ENCODE measurements at places on chromosomes 1 and 21.

GRCh38 chr1:12548973-12549459 lies 69.0 kb downstream of the DHRS3 start:
- DNase-seq: no peak

GRCh38 chr1:9900142-9901043 lies 9.7 kb downstream of the CTNNBIP1 start:
- DNase-seq: no peak

DNA sequence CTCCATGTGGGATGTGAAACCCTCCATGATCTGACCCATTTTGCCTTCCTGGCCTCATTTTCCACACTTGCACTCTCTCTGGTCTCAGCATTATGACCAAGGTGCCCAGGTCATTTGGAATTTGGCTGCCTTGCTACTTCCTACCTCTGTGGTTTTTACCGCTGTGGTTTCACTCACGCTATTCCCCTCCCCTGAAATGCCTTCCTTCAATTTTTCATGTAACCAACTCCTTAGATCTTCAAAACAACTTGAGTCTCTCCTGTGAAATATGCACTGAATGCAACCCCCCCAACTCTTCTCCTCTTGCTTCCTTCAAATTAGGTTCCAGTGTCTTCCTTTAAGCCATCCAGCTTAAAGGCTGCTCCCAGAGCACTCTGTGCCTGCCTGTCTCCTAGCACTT lies 50.1 kb downstream of the PHC2 start:
- DNase-seq: peak; percentile 15

DNA sequence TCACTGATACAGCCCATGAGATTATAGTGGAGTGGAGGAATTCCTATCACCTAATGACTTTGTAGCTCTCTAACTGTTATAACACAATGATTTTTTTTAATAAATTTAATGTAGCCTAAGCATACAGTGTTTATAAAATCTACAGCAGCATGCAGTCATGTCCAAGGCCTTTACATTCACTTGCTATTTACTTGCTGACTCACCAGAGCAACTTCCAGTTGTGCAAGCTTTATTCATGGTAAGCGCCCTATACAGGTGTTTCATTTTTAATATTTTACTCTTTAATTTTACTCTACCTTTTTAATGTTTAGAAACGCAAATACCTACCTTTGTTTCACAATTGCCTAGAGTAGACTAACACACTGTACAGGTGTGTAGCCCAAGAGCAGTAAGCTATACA lies 1652.2 kb downstream of the BRINP3 start:
- DNase-seq: no peak

DNA sequence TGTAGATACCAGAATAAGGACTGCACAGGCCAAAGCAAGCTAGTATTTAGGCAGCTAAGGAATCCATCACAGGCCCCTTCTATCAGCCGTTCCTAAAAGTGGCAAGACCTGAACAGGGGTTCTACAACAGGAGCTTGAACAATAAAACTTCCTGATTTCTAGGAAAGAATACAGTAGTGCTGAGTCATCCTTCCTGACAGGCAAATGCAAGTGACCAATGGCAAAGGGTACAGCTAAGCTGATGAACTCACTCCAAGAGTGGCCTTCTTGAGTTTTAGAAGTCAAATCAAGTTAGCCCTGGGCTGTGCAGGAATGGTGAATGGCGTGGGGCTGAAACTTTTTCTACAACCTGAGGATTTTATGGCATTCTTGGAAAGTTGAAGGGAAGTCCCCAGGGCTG lies 112.9 kb downstream of the GREM2 start:
- DNase-seq: peak; percentile 94

- no peak for DNase-seq
These were observed 14.4 kb upstream of the SAMSN1 start for GRCh38 chr21:14560555-14560954.

GRCh38 chr21:26171258-26172100 lies 909 bp upstream of the APP start:
- DNase-seq: no peak

GRCh38 chr1:206790502-206791250 lies 18.4 kb upstream of the IL10 start:
- no peak for DNase-seq

GRCh38 chr1:219090607-219091006 lies 83.1 kb upstream of the LYPLAL1 start:
- no peak for DNase-seq

- DNase-seq: no peak
These were observed 150.5 kb downstream of the RPS6KC1 start for GRCh38 chr1:213201380-213202155.

DNA sequence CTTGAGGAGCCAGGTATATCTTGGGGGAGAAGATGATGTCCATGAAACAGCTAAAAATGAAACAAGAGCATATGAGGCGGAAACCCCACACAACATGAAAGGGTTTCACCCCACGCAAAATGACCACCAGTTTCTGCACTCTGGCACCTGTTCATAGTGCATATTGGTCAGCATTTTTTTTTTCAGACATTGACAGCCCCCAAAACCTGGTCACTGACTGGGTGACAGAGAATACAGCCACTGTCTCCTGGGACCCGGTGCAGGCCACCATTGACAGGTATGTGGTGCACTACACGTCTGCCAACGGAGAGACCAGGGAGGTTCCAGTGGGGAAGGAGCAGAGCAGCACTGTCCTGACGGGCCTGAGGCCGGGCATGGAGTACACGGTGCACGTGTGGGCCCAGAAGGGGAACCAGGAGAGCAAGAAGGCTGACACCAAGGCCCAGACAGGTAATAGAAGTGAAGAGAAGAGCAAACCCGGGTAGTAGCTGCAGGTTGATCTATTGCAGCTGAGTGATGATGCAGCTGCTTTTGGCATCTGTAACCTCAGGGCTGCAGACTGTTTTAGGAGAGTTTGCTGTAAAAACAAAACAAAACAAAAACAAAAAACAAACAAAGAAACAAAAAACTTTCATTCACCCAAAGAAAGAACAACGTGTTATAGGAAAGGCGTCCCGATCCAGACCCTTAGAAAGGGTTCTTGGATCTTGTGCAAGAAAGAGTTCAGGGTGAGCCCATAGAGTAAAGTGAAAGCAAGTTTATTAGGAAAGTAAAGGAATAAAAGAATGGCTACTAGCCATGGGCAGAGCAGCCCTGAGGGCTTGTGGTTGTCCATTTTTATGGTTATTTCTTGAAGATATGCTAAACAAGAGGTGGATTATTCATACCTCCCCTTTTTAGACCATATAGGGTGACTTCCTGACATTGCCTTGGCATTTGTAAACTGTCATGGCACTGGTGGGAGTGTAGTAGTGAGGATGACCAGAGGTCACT lies 51.0 kb downstream of the TNN start:
- DNase-seq: peak; percentile 47

GRCh38 chr1:160046494-160047110 lies 14.8 kb upstream of the PIGM start:
- DNase-seq: peak; percentile 59

DNA sequence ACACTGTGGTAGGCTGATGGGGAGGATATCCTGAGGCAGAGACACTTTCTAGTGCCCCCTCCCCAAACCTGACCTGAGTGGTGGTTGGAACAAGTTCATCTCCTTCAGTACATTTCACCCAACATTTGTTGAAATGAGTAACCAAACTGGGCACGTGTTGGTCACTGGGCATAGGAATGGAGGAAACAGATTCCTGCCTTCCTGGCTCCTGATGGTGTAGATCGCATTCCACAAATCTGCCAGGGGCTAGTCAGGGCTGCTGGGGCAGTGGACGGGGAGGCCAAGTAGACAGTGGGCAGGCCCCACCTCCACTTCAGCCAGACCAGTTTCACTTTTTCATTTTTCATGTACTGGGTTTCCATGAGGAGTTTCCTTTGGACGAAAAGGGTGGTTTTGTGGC lies 16.5 kb upstream of the ALX3 start:
- DNase-seq: no peak

DNA sequence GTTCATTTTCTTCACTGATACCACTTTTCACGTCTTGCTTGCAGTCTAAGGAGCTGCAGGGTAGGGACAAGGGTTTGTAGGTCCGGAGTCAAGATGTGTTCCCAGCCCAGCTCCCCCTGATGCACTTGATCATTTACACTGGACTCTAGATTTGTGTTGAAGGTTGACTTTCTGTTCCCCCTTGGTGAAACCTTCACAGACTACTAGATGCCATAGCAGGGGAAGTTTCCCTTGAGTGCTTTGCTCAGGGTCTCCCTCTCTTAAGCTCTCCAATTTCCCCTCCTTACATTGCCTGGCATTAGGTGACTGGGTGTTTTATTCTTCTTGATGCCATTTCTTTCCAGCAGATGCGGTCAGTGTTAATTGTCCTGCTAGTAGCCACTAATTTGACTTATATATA lies 8.0 kb upstream of the RAB3GAP2 start:
- DNase-seq: no peak

DNA sequence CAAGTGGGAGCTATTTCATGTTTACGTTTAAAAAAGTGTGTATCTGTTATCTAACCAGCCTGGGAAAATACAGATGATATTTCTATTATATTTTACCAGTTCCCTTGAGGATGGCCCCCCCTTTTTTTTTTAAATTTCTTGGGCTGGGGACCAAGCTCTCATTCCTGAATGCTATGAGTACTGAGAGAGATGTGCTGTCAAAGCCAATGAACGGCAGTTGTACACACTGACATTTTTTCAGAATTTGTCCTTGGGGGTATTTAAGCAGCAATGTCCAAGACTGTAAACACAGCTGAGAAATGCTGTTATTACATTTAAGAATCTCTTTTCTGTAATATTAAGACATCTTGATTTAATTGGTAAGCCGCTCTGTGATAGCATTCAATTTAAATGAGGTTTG lies 177.9 kb downstream of the ST6GALNAC3 start:
- DNase-seq: no peak

DNA sequence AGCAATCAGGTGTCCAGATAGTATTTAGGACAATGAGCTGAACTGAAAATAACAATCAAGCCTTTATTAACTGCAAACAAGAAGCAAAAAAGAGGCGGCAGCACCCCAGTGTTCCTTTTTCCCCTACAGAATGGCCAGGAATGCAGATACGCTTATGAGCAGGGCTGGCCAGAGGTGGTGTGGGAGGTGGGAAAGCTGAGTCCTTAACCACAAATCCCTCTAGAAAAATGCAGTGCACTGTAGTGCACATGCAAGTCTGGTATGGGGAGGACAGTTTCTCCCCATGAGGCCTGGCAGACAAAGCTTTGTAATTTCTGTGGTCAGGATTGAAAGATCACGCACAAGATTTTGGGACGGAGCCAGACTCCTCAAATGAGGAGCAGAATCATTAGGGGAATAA lies 10.7 kb upstream of the IFNAR1 start:
- no peak for DNase-seq

GRCh38 chr1:98267423-98267822 lies 346.6 kb upstream of the DPYD start:
- DNase-seq: no peak

DNA sequence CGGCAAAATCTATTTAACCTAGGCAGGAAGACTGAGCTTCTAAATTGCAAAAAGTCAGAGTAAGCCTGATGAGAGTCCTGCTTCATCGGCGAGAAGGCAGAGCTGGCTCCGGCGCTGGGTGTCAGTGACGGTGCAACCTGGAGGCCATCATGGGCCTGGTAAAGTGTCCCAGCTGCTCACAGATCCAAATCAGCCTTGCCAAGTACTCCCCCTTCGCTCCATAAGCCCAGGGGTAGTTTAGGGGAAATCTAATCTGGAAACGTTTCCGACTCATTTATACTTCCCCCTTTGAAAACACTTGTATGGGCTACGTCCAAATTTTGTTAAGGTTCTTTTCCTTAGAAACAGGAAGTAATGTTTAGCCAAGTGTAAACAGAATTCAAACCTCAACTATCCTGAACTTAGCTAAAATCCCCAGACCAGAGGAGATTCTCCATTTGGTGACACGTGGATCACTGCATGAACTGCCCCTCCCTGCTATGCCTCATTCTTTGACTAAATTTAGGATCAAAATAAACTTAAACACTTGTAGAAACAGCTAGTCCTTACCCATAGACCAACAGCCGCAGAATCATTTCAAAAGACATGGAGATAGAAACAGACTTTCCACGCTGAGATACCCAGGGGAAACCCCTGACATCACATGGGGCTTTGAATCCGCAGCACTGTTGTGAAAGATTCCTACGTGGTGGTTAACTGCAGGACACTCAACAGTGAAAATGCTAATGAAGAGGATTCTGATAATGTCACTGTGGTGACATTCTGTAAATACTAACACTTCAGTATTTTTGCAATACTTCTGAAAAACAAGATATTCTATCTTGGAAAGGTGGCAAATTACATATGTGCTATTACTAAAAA lies 172.7 kb downstream of the TGFBR3 start:
- no peak for DNase-seq

- peak; percentile 67 for DNase-seq
These were observed 311.5 kb upstream of the DEPDC1 start for GRCh38 chr1:68808351-68808750.

- no peak for DNase-seq
These were observed 79.6 kb downstream of the ST3GAL3 start for GRCh38 chr1:43786960-43787359.

DNA sequence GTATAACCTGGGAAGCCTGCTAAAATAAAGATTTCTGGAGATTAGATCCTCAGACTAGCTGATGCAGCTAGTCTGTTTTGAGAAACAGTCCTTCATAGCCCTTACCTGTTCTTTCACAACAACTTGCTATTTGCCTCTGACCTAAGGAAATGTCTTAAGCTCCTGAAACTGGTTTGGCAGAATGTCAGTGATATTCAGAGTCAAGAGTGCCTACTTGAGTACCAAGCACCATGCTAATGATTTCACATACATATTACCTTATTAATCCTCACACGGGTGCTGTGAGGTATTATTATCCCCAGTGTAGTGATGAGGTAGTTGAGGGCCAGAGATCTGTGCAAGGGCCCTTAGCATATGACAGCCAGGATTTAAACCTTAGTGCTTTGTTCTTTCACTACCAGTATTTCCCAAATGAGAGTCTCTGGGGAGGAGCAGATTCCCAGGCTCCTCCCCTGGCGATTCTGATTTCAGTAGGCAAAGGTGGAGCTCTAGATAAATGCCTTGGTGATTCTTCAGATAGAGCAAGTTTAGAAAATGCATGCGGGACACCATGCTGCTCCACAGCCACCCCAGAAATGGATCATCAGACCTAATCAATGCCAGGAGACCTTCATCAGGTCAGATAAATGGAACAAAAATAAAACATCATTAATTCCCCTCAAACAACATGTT lies 47.4 kb upstream of the WNT2B start:
- no peak for DNase-seq

GRCh38 chr1:157226739-157227138 lies 88.5 kb upstream of the ETV3 start:
- no peak for DNase-seq

- no peak for DNase-seq
These were observed 50.2 kb downstream of the C21orf91 start for GRCh38 chr21:17768840-17769446.
